ENCODE measurements at places on chromosomes 3 and 15. TPM values are rescaled to one million over a fixed set of nuclear protein-coding genes. Genes with fewer than 3 reads are reported as not detected.
A peak's percentile ranks its signal among the peaks of the same experiment; 100 is the strongest.

ARGFX gene
- not detected for polyA plus RNA-seq

GHSR gene
- not detected for polyA plus RNA-seq

CALML4 gene
- polyA plus RNA-seq, result 8.7 TPM

GPR176 gene
- 3.6 TPM for polyA plus RNA-seq

CMTM7 gene
- polyA plus RNA-seq, result 12.9 TPM

GRM7 gene
- not detected for polyA plus RNA-seq

OXTR gene
- polyA plus RNA-seq, result 9.4 TPM

DNA sequence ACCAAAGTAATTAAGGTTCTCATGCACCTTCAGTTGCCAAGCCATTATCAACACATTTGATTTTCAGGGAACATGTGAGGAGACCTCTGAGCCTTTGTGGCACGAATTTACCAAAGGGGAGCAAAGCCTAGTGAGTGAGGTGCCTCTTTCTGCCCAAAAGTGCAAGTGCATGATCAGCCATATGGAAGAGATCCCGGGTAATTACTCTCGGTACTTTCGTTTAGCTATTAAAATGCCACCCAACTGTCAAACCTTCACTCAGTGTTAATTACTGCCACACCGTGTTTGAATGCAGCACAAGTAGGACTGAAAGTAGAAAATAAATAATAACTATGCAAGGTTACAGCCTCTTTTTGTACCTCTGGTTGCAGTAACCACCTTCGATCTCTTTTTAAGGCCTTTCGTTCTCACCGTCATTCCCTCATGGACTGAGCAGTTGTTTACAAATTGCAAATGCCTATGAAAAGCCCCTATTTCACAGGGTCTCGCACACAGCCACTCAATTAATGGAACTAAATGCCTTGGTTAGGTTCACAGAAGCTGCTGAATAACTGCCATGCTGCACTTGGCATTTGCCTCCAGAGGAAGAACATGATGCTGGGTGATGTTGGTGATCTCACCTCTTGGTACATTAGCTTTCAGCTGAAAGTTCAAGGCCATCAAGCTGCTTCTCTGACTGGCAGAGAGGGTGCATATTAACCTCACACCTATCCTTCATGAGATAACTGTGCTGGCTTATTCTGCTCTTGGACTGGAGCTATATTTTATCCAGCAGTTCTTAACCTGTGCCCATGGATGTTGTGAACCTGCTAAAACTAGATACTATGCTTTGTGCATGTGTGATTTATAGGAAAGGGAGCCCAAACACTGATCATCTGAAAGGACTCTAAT lies 69.9 kb downstream of the TNIK start:
- DNase-seq, result no peak

GRCh38 chr3:113055201-113055600 lies 64.4 kb downstream of the GTPBP8 start:
- DNase-seq, result no peak

DNA sequence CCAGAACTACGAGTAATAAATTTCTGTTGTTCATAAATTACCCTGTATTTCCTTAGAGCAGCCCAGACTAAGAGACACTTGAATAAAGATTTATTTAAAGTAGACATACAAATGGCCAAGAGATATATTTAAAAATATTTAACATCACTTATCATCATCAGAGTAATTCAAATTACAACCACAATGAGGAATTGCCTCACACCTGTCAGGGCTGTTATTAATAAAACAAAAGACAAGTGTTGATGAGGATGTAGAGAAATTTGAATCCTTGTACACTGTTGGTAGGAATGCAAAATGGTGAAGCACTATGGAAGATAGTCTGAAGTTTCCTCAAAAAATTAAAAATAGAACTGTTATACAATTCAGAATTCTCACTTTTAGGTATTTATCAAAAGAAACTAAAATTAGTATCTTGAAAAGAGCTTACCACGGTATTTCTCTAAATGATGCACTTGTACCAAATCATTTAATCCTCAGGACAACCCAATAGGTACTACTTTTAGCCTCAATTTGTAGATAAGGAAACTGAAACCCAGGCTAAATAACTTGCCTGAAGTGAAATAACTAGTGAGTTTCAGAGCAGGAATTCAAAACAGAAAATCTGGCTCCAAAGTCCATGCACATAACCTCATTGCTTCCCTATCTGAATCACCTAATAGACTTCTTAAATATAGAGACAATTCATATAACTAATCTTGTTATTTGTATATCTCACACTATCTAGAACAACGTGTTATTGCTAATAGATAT lies 69.4 kb downstream of the ZBTB20 start:
- DNase-seq, result no peak

GRCh38 chr3:194875581-194876402 lies 190.1 kb downstream of the FAM43A start:
- no peak for DNase-seq

DNA sequence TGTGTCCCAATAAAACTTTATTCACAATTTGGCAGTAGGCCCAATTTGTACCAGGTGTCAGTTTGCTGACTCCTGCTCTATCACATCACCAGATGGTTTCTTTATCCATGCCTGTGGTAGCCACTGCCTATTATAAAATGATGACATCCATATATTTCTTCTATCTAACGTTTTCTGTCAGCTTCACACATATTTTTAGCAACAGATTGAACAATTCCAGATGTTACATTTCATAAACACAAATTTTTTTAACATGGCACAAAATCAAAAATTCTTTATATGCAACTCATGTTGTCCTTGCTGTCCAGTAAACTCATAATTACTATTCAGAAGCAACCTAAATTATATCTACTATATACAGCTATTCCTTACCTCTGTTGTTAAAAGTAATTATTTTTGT lies 1371.6 kb downstream of the NSUN3 start:
- peak; percentile 2 for DNase-seq

DNA sequence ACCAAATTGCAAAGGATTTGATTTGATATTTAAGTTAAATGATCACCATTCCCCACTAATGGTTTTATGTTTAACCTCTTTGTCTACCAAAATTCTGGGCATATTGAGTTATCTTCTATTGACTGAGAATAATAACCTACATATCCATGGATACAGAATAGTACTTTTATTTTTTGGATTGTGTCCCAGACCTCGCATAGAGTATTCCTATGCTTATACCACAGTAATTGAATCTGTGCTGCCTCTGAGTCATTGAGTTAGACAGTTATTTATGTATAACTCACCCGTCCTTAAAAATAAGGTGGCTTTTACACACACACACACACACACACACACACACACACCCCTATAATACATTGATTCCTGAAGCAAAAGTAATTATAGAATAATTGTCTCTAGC lies 690.1 kb upstream of the BCHE start:
- peak; percentile 17 for DNase-seq

DNA sequence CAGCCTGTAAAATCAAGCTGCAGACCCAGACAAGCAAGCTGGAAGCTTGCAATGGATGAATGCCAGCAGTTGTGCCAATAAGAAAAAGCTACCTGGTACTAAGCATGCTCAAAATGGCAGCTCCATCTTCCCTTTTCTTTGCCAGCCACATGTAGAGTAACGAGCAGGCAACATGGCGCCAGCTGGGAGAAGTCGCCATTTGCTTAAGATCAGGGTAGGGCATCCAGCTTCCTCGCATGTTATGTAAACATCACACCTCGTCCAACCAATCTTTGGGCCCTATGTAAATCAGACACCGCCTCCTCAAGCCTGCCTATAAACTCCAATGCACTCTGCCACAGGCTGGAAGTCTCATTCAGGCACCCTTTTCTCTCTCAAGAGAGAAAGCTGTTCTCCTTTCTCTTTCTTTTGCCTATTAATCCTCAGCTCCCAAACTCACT lies 973.9 kb downstream of the FHIT start:
- no peak for DNase-seq

GRCh38 chr3:190044142-190044541 lies 76.6 kb downstream of the P3H2 start:
- no peak for DNase-seq

DNA sequence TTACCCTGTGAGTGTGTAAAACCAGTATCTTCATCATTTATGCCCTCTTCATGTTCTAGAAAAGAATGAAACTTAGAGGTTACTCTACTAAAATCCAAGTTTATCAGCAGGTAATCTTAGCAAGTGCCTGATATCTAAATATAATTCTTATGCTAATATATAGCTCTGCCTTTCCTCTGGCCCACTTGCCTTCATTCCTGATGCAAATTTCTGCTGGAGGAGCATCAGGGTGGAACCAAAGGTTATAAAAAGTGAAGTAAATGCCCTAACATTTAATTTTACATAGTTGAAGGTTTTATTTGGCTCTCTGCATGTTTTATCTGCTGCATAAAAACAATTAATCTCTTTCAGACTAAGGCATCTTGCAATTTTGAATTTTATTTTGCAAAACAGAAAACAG lies 936.2 kb downstream of the ROBO2 start:
- no peak for DNase-seq

Measured in forelimb muscle (tissue), 1 donor.